ENCODE measurements at places on chromosomes 6 and 20.

DNA sequence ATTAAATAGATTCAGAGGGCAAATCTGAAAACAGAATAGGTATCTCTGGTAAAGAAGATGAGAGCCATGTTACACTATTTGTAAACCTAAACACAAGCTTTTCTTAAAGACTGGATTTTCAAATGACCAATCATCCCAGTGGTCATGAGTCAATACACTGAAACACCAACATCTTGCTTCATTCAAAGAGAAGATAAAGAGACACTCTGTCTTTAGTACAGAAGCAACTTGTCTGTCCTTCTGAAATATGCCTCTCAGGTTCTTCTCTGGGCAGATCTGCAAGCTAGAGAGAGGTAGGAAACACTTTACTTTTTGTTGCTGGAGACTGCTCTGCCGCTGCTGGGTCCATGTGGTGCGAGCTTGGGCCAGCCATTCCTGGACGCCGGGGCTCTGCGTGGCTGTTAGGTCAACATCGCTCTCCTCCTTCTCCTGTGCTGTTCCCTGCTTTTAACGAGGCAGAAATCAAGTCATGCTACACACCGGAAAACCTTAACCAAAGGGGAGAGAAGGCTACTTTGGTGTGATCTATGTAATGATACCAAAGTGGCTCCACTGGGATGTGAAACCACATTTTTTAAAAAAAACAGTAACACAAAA is 368.2 kb downstream of the SYNE1 start:
- no peak for DNase-seq

- DNase-seq, result no peak
Observed at GRCh38 chr6:45569210-45569945, 191.6 kb upstream of the SUPT3H start.

DNA sequence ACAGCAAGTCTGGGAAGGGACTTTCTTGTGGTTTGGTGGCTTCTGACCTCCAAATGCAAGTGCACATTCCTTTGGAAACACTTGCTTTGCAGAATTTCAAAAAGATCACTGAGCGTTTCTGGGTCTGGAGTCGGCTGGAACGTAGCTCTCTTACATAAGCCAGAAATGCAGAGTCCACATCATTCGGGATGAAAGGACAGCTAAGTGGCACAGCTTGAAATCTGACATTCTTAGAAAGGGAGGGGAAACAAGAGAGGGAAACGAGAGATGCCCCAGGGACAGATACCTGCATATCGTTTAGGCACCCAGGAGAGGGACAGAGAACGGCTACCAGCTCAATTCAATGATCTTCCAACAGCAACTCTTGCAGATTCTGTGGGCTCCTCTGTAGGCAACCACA is 118.7 kb downstream of the NFATC2 start:
- DNase-seq, result no peak

DNA sequence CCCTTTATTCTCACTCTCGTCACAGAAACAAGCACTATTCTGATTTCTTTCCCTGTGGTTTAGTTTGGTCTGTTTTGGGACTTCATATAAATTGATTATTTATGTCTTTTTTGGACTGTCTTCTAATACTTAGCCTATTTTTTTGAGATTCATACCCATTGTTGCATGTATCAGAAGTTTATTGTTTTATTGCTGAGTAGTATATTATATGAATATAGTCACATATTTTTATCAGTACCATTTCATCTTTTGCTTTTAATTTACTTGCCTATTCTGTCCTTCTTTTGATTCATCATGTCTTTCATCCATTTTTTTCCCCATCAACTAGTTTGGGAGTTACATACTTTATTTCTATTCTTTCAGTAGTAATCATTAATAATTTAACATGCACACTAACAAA is 112.0 kb downstream of the ID4 start:
- no peak for DNase-seq

All from NCI-H1694 (cell line).